ENCODE measurements at places on chromosomes 6 and 20.

DNA sequence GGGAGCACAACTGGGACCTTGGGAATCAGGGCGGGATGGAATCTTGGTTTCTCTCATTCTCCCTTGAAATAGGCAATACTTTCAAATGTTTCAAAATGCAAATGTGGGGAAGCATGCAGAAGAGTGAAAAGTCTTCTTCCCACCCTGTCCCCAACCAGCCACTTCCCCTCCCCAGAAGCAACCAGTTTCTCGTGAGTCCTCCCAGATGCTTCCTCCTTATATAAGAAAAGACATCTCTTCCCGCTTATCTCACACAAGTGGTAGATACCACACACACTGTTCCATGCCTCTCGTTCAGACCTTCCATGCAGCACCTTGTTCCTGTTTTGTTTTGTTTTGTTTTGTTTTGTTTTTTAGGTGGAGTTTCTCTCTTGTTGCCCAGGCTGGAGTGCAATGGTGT is 25.1 kb downstream of the HCK start:
- peak; percentile 73 for DNase-seq

- DNase-seq = no peak
These were observed 23.8 kb upstream of the FAM50B start for GRCh38 chr6:3825331-3825831.

DNA sequence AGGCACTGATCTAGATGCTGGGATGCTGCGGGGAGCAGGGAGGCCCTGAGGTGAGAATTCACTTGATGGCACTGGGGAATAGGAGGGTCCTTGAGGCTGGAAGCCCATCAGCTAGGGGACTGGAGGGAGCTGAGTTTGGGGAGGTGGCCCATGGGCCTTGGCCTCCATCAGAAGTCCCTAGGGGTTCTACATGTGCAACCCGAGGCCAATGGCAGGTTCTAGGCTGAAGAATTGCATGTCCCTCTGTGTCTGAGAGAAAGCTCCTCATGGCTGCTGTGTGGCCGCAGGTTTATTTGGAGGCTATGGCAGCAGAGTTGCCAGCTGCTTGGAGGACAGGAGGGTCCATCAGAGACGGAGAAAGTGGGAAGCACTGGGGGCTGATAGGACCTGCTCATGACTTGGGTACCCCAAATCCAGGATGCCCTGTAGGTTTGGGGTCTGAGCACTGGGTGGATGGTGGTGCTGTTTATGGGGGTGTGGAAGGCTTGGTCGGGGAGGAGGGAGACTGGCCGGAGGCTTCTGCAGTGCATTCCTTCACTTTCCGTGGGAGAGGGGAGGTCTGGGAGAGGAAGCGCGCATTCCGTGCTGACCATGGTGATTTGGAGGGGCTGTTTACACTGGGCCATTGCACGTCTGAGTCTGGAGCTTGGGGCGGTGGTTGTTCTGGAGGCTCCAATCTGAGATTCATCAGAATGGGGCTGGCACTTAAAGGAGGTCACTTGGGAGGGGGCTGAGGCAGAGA is 24.8 kb upstream of the PHACTR3 start:
- no peak for DNase-seq

GRCh38 chr6:98560418-98560817 is 274.0 kb upstream of the POU3F2 start:
- no peak for DNase-seq

- no peak for DNase-seq
These were observed 122.1 kb downstream of the PKHD1 start for GRCh38 chr6:51965222-51965801.

- no peak for DNase-seq
These were observed 16.2 kb upstream of the TREM2 start for GRCh38 chr6:41179163-41179562.

- DNase-seq = no peak
These were observed 226.1 kb upstream of the GJE1 start for GRCh38 chr6:141906569-141907080.

DNA sequence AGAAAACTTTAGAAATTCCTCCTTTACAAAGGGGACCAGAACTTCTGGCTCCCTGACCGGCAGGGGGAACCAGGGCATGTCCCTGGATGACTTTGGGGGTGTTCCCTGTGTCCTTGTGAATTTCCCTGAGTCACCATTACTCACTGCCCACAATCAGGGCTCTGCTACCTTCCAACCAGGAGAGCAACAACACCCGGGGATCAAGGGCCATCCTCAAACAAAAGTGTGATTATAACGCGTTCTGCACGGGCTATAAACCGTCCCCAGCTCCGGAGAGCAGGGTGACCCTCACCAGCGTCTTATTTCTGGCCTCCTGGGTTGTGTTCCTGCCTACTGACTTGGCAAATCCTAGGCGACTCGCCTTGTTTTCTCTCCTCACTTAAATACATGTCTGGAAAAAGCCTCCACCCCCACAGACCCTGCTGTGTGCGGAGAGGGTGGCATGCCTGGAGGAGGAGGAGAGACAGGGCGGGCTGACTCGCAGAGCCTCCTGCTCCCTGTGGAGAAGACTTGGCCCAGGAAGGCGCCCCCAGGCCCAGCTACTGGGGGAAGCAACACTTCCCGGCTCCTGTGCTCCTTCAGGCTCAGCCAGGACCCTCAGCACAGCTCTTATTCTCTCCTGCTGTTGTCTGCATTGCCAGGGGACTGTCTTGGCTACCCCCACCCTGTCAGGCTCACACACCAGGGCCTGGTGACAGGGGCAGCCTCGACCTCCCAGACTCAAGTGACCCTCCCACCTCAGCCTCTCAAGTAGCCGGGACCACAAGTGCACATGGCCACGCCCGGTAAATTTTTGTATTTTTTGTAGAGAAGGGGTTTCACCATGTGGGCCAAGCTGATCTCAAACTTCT is 54.1 kb downstream of the FGD2 start:
- DNase-seq = no peak

DNA sequence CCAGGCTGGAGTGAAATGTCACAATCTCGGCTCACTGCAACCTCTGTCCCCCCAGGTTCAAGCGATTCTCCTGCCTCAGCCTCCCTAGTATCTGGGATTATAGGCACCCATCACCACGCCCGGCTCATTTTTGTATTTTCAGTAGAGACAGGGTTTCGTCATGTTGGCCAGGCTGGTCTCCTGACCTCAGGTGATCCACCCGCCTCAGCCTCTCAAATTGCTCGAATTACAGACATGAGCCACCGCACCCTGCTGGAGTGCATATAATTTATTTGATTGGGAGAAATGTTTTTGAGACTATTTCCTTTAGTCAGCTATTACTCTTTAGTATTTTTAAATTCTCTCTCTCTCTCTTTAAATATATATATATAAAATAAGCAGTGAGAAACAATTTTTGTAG is 29.8 kb downstream of the FAM83B start:
- DNase-seq = no peak

GRCh38 chr20:6680441-6680840 is 87.0 kb upstream of the BMP2 start:
- no peak for DNase-seq

DNA sequence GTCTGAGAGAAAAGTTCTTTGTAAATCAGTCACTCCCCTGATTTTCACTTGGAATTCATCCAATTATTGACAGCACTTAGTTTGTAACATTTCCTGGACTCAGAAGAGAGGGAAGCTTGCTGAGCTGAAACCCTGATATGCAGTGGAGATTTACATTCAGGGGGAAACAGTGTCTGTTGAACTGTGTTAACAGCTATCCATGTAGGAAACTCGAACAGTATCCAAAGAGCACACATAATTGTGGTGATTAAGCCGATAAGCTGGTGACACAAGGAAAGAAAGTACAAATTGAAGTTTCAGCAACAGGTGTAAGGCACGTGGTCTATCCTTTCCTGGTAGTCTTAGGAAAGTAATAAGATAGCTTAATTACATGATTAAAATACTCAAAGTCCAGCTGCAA is 78.1 kb upstream of the FLRT3 start:
- DNase-seq = no peak
